Stimulated activated CD8-positive, alpha-beta memory T cell treated with anti-CD3 and anti-CD28 coated beads, Interleukin-4, amount 100 ng/mL, for 24 hours (primary cell): ENCODE measurements at places on chromosomes 4 and X.

- peak; percentile 11 for DNase-seq
Measured at GRCh38 chrX:69158166-69158980, 6.9 kb downstream of the PJA1 start.

DNA sequence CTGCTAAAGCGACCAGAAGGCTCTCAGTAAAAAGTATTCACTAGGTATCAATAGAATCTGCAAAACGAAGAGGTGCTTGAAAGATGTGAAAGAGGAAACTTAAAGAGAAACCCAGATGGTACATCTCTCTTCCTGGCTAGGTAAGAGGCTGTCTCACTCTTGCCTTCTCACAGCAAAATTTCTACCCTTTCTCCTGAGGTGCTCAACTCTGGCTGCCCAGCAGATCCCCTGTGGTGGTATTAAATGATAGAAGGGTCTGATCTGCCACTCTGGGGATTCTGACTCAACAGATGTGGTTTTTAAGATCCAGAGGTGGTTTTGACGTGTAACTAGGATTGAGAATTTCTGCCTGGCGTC is 14.9 kb upstream of the TSPAN5 start:
- no peak for DNase-seq

- DNase-seq: no peak
Measured at GRCh38 chr4:1187182-1187581, 14.8 kb upstream of the SPON2 start.

DNA sequence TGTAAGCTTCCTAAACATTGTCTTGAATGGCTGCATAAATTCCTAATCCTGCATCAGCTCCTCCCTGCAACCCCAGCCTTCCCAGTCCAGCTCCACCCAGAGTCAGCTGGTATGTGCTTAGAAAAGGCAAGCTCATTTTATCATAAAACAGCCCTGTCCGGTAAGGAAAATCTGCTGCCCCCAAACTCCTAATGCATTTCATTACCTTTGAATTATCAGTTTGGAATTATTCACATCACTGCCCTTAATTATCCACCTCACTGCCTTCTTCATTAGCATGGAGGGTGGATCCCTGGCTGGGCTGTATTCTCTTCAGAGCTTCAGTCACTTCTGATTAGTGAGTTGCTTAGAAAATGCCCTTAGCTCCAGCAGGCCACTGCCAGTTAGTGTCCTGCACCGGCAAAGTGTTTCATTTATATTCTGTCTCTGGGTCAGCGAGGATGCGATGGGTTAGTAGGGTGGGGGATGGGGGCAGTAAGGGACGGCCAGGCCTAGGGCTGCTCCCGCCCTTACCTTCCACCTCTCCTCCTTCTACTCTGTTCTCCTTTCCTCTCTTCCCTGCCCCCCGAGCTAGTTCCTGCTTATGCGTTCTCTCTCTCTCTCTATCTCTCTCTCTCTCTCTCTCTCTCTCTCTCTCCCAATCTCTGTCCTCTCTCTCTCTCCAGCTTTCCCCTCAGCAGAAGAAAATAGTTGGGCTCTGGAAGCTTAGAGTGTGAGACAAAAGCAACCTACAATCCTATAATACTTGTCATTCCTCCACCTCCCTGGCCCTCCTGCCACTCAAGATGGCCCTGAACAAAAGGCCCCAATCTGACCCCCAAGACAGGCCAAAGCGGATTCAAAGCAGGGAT is 174.8 kb upstream of the KLF3 start:
- DNase-seq: no peak

- DNase-seq: no peak
Measured at GRCh38 chr4:102552781-102553180, 51.6 kb downstream of the NFKB1 start.

DNA sequence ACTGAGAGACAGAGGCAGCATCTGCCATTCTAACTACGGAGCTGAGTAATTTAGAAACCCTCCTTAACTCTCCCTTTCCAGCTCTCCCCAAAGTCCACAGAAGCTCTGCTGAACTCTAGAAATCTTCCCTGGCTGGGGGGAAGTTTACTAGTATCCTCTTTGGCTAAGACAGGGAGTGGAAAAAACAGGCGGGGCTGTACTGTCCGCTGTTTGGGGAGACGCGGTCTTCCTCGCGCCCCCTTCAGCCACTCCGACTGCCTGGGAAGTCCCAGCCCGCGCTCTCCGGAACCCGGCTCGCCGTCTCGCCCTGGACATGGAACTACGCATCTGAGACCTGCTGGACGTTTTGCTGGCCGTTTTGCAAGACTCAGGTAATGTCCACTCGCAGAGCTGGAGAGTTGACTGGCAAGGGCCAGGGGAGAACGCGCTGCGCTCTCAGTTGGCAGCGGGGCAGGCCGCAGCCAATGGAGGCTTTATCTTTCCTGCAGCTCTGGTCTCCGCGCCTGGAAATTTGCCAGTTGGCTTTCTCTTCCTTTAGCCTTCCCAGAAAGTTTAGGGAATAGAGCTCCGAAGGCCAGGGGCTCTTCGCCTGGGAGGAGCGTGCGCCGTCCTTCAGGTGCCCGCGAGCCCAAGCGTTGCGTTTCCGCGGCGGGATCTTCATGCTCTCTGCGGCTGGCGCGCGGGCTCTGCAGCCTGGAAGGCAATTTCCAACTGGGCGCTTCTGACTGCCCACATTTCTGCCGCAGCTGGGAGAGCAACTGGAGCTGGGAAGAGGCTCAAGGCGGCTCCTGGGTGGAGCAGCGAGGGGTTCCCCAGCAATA is 892 bp downstream of the IL1RAPL2 start:
- no peak for DNase-seq

DNA sequence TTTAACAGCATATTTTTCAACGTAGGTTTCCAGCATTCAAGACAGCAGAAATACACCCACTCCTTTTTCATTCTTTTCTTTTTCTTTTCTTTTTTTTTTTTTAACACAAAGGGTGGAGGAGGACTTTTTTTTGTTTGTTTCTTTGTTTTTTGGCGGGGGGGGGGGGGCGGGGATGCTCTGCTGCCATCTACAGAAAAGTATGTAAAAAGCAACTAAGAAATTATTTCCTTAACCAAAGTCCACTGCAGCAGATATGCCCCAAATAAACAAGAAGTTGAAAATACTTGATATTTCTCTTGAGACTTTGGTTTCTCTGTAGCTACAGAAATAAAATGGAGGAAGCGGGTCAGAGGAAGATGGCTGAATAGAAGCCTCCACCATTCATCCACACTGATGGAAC is 63.2 kb upstream of the PBDC1 start:
- DNase-seq: no peak

DNA sequence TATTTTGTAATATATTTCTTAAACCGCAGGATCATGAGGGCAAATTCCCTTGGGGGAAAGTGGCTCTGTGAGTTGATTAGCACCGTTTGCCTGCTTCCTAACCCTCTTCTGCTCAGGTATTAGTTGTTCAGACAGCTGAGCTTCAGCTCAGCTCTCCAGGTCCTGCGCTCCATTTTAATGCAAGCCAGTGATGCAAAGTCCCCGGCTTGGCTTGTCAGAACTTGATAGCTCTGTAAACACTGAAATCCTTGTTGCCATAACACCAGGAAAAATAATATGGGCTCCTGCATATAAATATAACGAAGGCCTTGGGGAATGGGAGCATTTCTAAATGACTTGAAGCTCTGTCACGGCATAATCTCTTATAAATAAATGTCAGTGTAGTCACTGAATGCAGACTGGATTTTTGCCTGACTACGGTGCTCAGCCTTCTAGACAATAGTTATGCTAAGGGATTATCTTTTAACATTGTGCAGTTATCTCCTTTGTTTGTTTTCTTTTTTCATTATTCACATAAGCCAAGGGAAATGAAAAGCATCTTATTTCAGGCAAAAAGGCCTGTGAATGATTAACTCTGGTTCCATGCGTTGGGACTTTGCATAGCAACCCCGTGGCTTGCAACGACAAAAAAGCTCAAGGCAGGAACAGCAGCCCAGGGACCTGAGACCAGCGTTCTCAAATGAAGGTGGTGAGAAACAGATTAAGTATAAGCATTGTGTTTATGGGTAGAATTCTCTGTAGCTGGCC is 253.2 kb downstream of the SPRY1 start:
- no peak for DNase-seq

DNA sequence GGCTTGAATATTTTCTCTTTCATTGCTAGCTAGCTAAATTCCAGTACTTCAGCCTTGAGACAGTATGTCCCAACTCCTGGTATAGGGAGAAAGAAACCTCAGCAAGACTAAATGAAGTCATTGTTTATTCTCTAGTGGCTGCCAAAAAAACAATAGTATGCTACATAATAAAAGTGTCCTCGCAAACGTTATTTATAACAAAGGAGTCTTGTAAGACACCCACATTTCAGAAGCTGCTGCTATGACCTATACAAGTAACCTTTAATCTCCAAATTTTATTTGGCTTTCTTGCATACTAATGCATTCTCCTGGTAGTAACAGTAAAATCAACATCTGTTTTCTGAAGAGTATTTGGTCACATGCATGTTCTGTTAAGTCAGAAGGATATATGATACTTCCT is 28.8 kb downstream of the NEK1 start:
- no peak for DNase-seq

- peak; percentile 2 for DNase-seq
Measured at GRCh38 chrX:74925225-74926088, at the start of gene NEXMIF. Gene NEXMIF (minus strand): TSS chrX:74925452.

GRCh38 chr4:55329012-55329411 is 17.0 kb upstream of the SRD5A3 start:
- no peak for DNase-seq

DNA sequence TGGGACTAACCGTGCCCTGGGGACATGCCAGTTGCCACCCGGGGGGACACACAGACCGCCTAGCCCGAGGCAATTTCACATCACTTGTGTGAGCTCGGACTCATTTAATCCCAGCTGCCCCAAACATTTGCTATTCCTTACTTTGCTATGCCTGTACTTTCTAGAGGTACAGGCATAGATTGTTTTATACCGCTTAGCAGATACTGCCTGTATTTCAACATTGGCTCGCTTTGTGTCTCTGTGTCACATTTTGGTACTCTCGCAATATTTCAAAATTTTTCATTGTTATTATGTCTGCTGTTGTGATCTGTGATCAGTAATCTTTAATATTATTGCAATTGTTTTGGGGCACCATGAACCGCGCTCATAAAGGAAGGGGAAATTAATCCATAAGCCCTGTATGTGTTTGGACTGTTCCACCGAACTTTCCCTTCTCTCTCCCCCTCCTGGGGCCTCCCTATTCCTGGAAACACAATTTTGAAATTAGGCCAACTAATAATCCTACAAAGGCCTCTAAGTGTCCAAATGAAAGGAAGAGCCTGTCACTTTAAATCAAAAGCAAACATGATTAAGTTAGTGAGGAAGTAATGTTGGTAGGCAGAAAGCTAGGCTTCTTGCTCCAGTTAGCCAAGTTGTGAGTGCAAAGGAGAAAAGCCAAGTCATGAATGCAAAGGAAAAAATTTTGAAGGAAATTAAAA is 568 bp upstream of the CASP6 start:
- DNase-seq: no peak

DNA sequence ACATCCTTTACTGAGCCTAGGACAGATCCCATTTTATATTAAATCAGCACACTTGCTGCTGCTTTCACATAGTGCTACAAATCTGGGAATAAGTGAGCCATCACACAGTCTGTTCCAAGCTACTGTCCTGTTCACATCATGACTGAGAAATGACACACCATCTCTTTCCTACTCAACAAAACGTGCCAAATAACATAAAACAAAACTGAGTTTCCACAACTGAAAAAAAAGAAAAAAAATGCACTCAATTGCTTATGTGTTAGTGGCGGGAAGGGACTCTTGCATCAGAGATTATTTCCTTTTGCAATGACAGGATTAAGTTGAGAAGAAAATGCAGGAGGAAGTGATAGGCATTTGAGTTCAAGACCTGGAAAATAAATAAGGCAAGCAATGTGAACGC is 109.0 kb downstream of the SHROOM4 start:
- DNase-seq: no peak

GRCh38 chr4:184955116-184955515 is 63.2 kb upstream of the HELT start:
- no peak for DNase-seq

DNA sequence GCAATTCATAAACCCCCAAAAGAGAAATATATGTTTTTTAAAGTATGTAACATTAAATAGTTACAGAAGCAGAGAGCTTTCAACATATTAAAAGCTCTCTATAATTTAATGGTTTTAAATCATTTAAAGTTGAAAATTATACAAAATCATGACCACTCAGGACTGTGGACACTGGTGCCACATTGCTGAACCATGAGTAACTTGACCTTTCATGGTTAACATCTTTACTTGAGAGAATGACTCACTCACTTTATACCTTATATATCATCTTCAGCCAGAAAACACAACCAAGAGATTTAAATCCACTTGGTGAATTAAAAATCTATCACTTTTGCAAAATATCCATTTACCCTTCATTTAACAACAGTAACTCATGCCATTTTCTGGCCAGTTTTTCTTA is 584.3 kb upstream of the SMIM31 start:
- no peak for DNase-seq

DNA sequence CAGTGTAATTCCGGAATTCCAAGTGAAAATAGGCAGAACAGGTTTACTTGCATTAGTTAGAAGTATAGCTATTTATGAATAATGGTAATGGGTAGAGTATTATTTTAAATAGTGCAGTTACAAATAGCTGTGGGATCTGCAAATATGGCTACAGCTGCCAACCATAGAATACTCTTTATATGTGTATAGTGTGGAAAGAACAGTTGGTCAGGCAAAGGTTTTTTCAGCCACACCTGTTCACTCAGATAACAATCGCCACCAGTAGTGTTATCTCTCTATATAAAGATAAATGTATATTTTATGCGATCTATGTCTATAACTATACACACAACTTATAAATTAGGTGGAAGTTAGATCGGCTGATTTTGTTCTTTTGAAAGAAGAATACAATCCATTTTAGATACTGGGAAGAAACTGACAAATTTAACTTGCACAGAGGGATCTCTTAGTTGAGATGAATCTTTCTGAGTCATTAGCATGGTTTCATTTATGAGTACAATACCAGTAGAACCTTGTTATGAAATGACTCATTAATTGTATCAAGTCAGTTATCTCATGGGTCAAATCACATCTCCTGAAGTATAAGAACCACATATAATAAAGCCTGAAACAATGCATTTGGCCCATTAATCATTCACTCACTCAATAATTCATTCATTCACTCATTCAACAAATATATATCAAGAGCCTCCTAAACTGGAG is 100.9 kb upstream of the NR3C2 start:
- no peak for DNase-seq

DNA sequence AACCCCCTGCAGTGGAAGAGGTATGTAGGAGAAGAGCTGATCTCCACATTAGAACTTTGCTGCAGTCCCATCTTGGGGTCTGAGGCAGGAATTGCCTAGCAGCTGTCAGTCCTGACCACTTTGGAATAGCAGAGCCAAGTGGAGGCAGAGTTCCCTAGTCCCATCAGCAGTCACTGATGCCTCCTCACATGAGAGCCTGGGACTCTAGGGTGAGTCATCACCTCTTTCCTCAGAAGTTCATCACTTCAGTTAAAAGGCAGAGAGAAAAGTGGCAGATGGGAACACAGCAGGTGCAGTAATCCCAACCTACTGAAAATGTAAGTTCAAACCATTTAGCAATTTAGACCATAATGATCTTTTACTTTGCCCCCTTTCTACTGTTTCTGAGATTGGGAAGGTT is 73.9 kb upstream of the MED14 start:
- DNase-seq: no peak

- DNase-seq: no peak
Measured at GRCh38 chr4:91961504-91961903, 342.3 kb upstream of the GRID2 start.
